NCI-H1417 treated with DMSO at 0.1 percent for 48 hours (cell line): ENCODE measurements at places on chromosomes 1 and 21.

- DNase-seq = no peak
Measured at GRCh38 chr1:31859719-31860118, 43.9 kb upstream of the SPOCD1 start.

- no peak for DNase-seq
Measured at GRCh38 chr1:192860478-192861185, 51.8 kb downstream of the RGS2 start.

DNA sequence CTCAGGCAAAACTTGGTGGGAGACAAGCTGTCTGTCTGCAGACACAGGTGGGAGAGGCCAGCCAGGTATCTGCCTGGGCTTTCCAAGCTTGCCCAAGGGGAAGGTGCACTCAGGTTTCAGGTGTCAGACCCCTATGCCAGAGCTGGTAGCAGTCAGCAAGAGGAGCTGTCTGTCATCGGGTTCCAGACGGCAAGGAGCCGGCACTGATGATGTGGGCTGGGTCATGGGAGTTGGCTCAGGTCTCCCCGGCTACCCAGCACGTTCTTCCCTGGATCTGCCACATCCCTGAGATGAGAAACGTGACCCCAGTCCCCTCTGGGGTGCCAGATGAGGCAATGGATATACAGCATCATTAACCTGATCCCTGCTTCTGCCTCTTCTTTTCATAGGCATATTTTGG, 23.0 kb downstream of the TMCC2 start:
- no peak for DNase-seq

DNA sequence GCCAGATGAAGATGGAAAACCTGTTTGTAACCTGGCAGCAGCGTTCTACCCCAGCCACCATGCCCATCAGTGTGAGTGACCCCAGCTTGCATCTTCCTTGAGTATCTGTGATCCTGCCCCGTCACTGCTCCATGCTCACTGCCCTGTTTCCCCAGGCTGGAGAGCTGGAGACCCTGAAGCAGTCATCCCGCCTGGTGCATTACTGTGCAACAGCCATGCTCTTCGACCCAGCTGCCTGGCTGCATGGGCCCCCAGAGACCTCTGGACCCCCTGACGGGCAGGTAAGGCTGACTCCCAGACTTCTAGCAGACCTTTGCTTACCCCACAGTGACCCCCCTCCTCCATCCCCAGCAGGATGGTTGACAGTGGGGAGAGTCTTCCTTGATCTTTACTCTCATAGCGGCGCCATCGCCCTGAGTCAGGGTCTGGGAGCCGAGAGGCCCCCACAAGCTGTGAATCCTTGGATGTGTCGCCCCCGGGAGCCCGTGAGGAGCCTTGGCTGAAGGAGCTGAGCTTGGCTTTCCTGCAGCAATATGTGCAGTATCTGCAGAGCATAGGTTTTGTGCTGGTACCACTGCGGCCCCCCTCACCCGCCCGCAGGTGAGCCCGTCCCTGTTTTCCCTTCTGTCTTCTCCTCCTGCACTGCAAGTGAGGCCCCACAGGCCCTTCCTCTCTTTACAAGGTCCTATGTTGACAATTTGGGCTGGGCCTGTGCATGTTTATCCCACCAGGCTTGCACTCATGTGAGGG, 10.4 kb downstream of the HYI start:
- DNase-seq = no peak

DNA sequence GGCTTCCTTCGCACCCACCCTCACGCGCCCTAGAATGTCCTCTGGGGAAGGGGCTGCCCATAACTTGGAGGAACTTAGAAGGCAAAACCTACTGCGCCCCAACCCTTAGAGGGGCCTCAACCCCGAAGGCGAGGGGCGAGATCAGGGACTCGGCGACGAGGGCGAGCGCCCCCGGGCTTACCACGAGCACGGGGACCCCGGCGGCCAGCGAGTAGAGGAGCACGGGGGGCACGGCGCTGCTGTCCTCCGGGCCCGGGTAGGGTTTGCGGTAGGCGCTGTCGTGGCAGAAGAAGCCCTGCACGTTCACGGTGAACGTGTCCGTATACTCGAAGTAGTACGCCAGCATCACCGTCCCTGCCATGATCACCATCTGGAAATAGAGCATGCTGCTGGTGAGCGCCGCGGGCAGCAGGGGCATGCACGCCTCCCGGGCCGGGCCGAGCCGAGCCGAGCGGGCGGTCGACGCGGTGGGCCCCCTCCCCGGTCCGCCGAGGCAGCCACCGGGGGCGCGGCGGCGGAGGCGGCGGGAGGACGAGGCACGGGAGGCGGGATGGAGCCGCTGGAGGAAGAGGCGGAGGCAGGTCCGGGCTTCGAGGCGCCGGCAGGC, 304 bp downstream of the PLPPR5 start:
- no peak for DNase-seq

DNA sequence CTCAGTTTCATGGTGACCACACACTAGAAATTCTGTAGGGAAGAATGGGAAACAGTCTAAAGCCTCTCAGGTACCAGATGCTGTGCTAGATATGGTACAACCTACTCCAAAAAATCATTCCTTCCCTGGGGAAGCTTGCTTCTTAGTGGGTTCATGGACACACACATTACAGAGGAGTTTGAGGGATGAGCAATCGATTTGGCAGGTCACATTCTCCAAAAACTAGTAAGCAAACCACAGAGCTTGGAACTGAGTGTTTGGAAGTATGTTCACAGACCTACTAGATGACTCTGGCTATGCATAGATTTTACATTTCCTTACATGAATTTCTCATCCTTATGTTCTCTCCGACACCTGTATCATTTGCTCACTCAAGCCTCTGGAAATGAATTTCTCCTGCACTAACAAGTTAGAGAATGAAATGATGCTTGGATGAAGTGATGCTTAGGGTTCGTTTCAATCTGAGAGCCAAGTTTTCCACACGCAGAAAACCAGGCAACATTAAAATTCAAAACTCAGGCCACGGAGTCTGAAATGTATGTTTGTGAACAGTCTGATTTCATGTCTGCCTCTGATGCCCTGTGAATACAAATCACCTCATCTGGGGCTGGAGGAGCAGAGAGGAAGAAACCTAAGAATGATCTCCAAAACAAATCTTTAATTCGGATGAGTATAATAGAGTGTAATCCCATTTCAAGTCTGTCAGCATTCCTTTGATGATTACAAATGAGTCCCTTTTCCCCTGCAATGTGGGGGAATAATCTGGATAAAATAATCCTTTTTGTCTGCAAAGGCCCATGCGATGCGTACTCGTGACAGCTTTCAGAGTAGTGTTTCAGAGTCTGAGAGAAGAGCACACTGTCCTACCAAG, 11.0 kb downstream of the EVA1C start:
- DNase-seq = no peak

GRCh38 chr1:20837554-20838192, 50.6 kb upstream of the HP1BP3 start:
- no peak for DNase-seq

GRCh38 chr21:42799516-42799915, 79.8 kb downstream of the WDR4 start:
- no peak for DNase-seq

- DNase-seq = no peak
Measured at GRCh38 chr1:47317841-47318240, 3.9 kb upstream of the STIL start.

DNA sequence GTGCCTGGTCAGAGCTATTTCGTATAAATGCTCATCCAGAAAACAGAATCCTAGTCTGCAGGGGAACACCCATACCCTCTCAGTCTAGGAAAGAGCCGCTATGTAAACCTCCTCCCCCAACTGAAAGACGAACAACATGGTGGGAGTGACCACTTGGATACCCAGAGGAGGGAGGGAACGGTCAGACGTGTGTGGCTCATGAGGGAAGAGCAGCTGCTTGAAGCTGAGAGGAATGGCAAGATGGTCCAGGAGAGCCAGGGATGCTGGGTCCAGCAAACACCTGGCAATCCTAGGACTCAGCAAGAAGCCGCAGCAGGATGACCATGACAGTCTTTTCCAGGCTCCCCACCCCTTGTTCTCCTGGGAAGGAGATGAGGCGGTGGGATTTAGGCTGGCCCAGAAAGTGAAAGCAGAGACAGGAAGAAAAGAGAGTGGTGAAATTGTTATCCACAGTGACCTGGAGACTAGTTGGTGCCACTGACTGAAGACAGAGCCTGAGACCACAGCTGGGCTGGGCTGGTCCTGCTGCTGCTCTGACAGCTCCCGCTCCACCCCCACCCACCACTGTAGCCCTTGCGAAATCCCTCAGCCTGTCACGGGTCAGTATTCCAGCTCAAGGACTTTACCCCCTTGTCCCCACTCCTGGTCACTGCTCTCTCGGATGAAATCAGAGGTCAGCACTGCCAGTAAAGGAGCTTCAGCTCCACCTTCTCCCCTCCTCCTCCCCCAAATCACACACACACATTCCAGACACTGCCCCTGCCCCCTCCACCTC, 3.6 kb downstream of the CERS2 start:
- DNase-seq = no peak

- DNase-seq = no peak
Measured at GRCh38 chr1:59570524-59570923, 244.2 kb upstream of the HOOK1 start.

- no peak for DNase-seq
Measured at GRCh38 chr1:224696891-224697765, 81.0 kb downstream of the CNIH3 start.

GRCh38 chr1:17338706-17339493, 30.9 kb downstream of the PADI4 start:
- no peak for DNase-seq

DNA sequence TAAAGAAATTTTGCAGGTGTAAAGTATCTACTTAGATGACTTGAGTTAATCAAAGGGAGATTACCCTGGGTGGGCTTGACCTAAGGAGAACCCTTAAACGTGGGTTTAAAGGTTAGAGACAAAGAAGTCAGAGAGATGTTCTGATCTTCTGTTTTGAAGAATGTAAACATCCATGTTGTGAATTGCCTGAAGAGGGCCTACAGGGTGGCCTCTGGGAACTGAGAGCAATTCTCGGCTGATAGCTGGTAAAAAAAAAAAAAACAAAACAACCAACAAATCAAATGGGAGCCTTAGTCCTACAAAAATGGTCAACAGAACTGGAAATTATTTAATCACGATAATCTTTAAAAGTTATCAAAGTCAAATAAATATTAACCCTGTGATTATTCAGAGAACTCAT, 89.4 kb upstream of the BCL10 start:
- no peak for DNase-seq

- DNase-seq = no peak
Measured at GRCh38 chr1:82517586-82517985, 716.9 kb downstream of the ADGRL2 start.

- no peak for DNase-seq
Measured at GRCh38 chr1:110433803-110434202, 17.1 kb upstream of the PROK1 start.

GRCh38 chr1:94669198-94669597, 127.6 kb upstream of the F3 start:
- DNase-seq = no peak

- DNase-seq = no peak
Measured at GRCh38 chr1:3625151-3625907, 514 bp downstream of the TPRG1L start.
